ENCODE measurements at places on chromosomes 3 and 15. TPM values are rescaled to one million over a fixed set of nuclear protein-coding genes. Genes with fewer than 3 reads are reported as not detected.

Gene SAMMSON
- total RNA-seq = not detected

Gene POLQ
- 4.7 TPM for total RNA-seq

Gene C3orf38
- total RNA-seq = 12.9 TPM

Gene GPR160
- 0.15 TPM for total RNA-seq

Gene CD96
- total RNA-seq = not detected

Gene ACY1
- 52.2 TPM for total RNA-seq

Gene CEMIP
- total RNA-seq = 2.7 TPM

Gene ARGFX
- not detected for total RNA-seq

Gene SLTM
- total RNA-seq = 34.9 TPM

Gene BLM
- total RNA-seq = 8.4 TPM

Gene ISL2
- total RNA-seq = 1.6 TPM

Gene CYP1A2
- not detected for total RNA-seq

Gene CACNA1D
- total RNA-seq = under 0.01 TPM

Gene FETUB
- not detected for total RNA-seq

Gene P2RY12
- not detected for total RNA-seq

Gene C15orf62
- total RNA-seq = not detected

Gene SLC15A2
- 0.17 TPM for total RNA-seq

Gene DZIP1L
- total RNA-seq = 13.6 TPM

Gene ALDH1A3
- total RNA-seq = 16.0 TPM

Gene FRMD5
- total RNA-seq = 0.84 TPM

Gene ST3GAL6
- total RNA-seq = 0.74 TPM

Gene SAXO2
- 0.50 TPM for total RNA-seq

Gene BNC1
- 7.1 TPM for total RNA-seq

All from bronchus fibroblast of lung (primary cell).